ENCODE measurements at places on chromosomes 16 and 17.

DNA sequence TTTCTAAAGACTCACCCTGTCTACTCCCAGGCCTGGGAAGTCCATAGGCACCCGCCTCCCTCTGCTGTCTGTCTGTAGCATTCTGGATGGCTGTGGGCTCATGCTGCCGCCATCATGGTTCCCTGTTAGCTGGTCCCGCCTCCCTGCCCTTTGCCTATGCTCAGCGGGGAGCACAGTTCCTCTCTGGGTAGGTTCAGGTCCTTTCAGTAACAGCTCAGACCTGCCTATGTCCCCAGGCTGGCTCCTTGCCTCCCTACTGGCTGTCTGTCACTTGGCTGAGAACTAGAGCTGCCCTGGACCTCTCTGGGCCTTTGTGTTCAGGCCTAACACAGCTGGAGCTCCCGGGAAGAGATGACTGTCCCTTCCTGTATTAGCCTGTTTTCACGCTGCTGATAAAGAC lies 317.9 kb downstream of the SNX29 start:
- DNase-seq = no peak

- no peak for DNase-seq
Measured at GRCh38 chr16:71794943-71795342, 13.7 kb downstream of the AP1G1 start.

DNA sequence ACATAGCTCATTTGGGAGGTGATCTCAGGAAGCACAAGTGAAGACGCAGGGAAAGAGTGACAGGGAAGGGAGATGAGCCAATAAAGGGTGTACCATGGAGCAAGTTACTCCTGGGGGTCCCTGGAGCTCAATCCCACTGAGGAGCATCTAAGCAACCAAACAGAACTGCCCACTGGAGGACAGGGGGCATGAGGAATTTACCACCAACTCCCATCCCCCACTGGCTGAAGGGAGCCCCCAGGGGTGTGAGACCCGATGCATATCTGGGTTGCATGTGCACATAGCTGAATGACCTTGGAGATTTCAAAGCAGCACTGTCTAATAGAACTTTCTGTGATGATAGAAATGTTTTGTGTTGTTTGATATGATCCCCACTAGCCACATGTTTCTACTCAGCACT lies 29.6 kb downstream of the C16orf82 start:
- no peak for DNase-seq

DNA sequence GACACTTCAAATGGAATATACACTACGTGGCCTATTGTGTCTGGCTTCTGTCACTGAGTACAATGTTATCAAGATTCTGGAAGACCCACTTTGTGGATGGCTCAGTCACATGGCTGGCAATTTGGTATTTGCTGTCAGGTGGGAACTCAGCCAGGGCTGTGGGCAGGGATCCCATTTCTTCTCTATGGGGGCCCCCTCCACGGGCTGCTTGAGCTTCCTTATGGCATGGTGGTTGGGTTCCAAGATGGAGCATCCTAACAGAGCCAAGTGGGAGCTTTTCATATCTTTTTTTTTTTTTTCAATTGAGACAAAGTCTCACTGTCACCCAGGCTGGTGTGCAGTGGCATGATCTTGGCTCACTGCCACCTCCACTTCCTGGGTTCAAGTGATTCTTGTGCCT lies 18.0 kb upstream of the CEP20 start:
- DNase-seq = no peak

DNA sequence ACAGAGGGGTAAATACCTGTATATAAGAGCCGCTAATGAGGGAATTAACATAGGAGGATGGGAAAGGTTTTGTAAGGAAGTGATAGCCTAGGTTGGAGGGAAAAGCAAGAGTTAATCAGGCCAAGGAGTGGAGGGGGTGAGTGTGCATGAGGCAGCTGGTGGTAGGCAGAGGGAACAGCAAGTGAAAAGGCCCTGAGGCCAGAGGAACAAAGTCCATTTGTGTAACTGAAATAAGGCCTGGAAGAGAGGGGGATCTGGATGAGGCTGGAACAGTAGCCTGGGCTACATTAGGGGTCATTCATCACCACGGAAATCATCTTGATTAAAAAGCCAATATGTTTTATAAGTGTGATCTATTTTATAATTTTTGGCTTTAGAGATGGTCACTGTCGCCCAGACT lies 45.7 kb downstream of the FZD2 start:
- no peak for DNase-seq

- DNase-seq = no peak
Measured at GRCh38 chr17:28733346-28733745, 4.8 kb downstream of the NEK8 start.

DNA sequence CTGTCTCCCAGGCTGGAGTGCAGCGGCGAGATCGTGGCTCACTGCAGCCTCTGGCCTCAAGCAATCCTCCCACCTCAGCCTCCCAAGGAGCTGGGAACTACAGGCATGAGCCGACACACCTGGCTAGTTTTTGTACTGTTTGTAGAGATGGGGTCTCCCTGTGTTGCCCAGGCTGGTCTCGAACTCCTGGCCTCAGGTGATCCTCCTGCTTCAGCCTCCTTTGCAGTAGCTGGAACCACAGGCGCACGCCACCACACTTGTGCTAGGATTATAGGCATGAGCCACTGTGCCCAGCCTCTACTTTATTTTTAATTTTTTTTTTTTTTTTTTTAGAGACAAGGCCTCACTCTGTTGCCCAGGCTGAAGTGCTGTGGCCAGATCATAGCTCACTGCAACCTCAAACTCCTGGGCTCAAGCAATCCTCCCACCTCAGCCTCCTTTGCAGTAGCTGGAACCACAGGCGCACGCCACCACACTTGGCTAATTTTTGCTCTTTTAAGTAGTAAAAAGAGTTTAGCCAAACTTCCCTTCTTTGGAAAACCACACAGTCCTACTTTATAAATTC lies 4.4 kb downstream of the NTAN1 start:
- no peak for DNase-seq

All from activated CD8-positive, alpha-beta memory T cell treated with anti-CD3 and anti-CD28 coated beads, Interleukin-2, amount 50 U/mL, for 4 hours (primary cell).